Lung microvascular endothelial cell (primary cell): ENCODE measurements at places on chromosomes 13 and 19. TPM values are rescaled to one million over a fixed set of nuclear protein-coding genes. Genes with fewer than 3 reads are reported as not detected.

PSG2 gene
- not detected in 2 replicates for total RNA-seq

ITGBL1 gene
- total RNA-seq: 5.0 and 8.1 TPM in 2 replicates

THSD1 gene
- total RNA-seq: 39.7 and 77.2 TPM in 2 replicates

ZNF888 gene
- 4.1 and 5.2 TPM in 2 replicates for total RNA-seq

URAD gene
- not detected in 2 replicates for total RNA-seq

KIR2DL4 gene
- total RNA-seq: not detected in 2 replicates

ATP1A3 gene
- under 0.01 TPM in 1 of 2 replicates, not detected in the other for total RNA-seq

C19orf38 gene
- 0.20 TPM in 1 of 2 replicates, not detected in the other for total RNA-seq

FGF22 gene
- not detected in 2 replicates for total RNA-seq

PSG1 gene
- total RNA-seq: 0.22 TPM in 1 of 2 replicates, not detected in the other

RNF113B gene
- not detected in 2 replicates for total RNA-seq

NXNL1 gene
- total RNA-seq: not detected in 2 replicates

RDH8 gene
- not detected in 2 replicates for total RNA-seq

BST2 gene
- total RNA-seq: 3.6 and 10.5 TPM in 2 replicates

KPTN gene
- total RNA-seq: 3.2 and 3.5 TPM in 2 replicates

C19orf18 gene
- not detected in 2 replicates for total RNA-seq

OR4F17 gene
- total RNA-seq: not detected in 2 replicates

DCLK1 gene
- 8.5 and 10.9 TPM in 2 replicates for total RNA-seq

INSR gene
- 28.0 and 42.9 TPM in 2 replicates for total RNA-seq

WASF3 gene
- 15.3 and 21.2 TPM in 2 replicates for total RNA-seq

BIVM gene
- total RNA-seq: 10.7 and 16.5 TPM in 2 replicates

SYT5 gene
- total RNA-seq: not detected in 2 replicates

LENG9 gene
- total RNA-seq: 3.3 and 5.0 TPM in 2 replicates

COX6B2 gene
- total RNA-seq: not detected in 2 replicates

SPACA4 gene
- not detected in 2 replicates for total RNA-seq

RASAL3 gene
- 10.9 and 16.9 TPM in 2 replicates for total RNA-seq

PSG7 gene
- total RNA-seq: not detected in 2 replicates

IZUMO4 gene
- 0.60 and 0.65 TPM in 2 replicates for total RNA-seq

RNF225 gene
- total RNA-seq: not detected in 2 replicates

ZNF302 gene
- total RNA-seq: 8.7 and 11.9 TPM in 2 replicates

ZNF112 gene
- total RNA-seq: 5.0 and 6.0 TPM in 2 replicates

CA11 gene
- total RNA-seq: 3.1 and 8.1 TPM in 2 replicates

TMEM59L gene
- total RNA-seq: not detected in 2 replicates

EBI3 gene
- total RNA-seq: 0.44 and 0.60 TPM in 2 replicates

CEACAM7 gene
- total RNA-seq: 0.44 and 0.60 TPM in 2 replicates

ZNF837 gene
- 0.87 and 1.6 TPM in 2 replicates for total RNA-seq

LRRC8E gene
- under 0.01 and 0.65 TPM in 2 replicates for total RNA-seq

LILRB4 gene
- total RNA-seq: not detected in 2 replicates
